ENCODE measurements at places on chromosomes 7 and 10.

DNA sequence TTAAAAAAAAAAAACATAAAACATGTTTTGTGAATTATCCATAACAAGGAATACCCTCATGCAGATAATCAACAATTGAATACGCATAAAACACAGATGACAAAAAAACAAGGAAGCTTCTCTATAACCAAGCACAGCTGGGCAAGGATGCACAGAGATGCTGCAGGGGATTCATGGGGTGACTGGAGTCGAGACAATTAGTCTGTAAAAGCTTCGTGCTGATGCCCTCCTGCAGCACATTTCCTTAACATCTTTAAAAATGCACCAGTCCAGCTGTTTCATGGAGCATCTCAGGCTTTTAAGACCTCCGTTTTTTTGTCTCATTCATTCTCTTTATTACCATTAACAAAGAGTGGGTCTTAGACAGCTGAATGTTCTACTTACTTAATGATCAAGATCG lies 794.0 kb upstream of the C7orf33 start:
- DNase-seq: no peak

DNA sequence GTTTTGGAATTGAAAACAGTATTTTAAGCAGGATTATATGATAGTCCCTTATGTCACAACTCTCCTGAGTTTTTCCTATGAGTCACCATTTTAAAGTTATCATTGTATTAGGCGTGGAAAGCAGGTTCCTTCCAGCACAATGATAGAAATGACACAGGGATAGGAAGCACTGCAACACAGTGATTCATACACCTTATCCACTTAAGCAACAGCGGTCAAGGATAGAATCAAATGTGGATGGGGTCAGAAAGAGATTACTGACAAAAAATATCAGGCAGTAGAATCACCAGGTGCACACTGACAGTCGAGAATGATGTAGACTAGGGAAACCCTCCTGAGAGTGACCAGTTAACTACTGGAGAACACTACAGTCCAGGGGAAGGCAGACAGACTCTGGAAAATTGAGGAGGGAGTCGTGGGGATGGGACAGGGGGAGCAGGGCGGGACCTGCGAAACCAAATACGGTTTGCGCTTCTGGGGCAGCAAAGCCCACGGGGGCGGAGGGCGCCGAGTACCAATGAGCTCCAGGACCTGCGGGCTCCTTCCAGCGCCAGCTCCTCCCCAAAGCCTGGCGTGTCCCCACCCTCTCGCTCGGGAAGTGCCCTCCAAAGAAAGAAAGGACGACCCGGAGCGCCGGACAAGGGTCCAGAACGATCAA lies 479 bp downstream of the PNPLA8 start:
- DNase-seq: peak; percentile 96

DNA sequence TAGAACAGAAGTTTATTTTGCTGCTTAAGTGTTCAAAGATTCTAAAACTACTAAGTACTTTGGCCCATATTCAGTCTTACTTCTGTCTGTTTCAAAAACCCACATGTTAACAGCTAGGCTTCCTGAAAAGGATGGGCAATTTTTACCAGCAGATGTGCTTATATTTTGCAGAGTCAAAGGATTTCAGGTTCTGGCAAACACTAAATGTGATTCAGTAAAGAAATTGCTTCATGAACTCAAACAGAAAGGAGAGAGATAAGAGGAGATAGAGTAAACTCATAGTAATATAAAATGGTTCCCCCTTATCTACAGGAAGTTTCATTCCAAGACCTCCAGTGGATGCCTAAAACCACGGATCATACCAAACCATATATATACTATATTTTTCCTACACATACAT lies 248.5 kb downstream of the AGMO start:
- no peak for DNase-seq

DNA sequence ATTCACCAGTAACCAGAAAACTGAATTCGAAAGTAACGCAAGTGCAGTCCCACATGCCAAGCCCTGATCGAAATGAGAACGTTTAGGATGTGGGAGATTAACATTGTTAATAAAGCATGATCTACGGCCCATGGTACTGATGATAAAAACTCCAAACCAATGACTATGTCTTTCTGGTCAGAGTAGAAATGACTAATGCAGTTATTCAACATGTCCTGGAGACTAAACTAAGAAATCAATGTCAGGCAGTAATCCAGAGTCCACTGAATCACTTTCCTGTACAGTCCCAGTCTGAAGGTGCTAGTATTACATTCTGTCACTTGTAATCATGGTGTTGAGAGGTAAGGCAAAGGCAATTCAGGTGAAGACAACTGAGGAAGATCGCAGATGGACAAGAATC lies 14.4 kb downstream of the NPSR1 start:
- no peak for DNase-seq

DNA sequence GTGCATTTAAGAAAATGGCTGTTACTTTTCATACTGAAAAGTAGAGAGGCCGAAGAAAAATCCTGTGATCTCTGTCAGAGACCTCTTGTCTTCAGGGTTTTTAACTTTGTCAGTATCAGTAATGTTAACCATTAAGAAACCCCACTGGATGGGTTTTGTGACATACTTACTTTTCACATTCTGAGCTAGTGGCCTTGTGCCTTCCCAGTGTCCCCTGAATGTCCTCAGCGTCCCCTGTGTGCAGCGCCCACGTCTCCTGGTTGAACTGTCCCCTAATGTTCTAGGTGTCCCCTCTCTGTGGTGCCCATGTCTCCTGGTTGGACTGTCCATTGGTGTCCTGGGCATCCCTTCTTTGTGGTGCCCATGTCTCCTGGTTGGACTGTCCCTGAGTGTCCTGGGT lies 9.6 kb downstream of the DYNC2I1 start:
- DNase-seq: no peak

- DNase-seq: no peak
Measured at GRCh38 chr7:46450425-46450824, 529.4 kb upstream of the IGFBP3 start.

GRCh38 chr10:120988751-120989150 lies 137.6 kb downstream of the WDR11 start:
- DNase-seq: peak; percentile 29

DNA sequence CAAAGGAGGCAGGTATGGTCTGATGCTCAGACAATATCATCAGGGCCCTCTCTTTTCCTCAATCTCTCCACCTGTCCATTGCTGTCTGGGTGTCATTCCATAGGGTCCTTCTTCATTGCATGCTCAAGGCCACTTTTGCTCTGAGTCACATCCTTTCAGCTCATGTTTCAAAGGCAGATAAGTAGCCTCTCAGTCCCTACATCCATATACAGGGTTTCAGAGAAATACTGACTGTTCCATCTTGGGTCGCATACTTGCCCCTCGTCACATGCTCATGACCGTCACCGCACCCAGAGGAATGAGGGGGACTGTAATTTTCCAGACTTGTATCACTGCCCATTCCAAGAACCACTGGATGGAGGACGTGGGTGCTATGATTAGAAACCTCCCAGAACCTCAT lies 93.4 kb downstream of the FAM107B start:
- DNase-seq: no peak

GRCh38 chr10:88004451-88004850 lies 141.0 kb downstream of the PTEN start:
- DNase-seq: no peak

- DNase-seq: no peak
Measured at GRCh38 chr10:118692872-118693271, 61.9 kb downstream of the CACUL1 start.

GRCh38 chr7:134276951-134277350 lies 39.8 kb downstream of the SLC35B4 start:
- DNase-seq: no peak

DNA sequence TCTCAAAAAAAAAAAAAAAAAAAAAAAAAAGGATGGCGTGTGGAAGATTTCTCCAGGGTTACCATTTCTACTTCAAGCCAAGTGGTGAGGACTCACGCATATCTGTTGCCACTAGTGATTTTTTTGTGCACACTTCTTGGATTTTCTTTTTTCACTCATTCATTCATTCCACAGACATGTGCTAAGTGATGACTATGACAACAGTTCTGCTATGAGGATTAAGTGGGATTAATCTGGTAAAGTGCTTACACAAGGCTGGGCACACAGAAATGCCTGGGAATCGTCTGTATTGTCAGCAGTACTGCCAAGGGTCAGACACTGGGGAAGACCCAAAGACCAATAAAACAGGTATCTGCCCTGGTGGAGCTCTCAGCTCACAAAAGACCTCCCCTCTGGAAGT lies 6.3 kb upstream of the OPN1SW start:
- no peak for DNase-seq

GRCh38 chr10:132345345-132345744 lies 13.4 kb downstream of the LRRC27 start:
- no peak for DNase-seq

GRCh38 chr7:140061607-140061930 lies 1.2 kb downstream of the PARP12 start:
- no peak for DNase-seq

DNA sequence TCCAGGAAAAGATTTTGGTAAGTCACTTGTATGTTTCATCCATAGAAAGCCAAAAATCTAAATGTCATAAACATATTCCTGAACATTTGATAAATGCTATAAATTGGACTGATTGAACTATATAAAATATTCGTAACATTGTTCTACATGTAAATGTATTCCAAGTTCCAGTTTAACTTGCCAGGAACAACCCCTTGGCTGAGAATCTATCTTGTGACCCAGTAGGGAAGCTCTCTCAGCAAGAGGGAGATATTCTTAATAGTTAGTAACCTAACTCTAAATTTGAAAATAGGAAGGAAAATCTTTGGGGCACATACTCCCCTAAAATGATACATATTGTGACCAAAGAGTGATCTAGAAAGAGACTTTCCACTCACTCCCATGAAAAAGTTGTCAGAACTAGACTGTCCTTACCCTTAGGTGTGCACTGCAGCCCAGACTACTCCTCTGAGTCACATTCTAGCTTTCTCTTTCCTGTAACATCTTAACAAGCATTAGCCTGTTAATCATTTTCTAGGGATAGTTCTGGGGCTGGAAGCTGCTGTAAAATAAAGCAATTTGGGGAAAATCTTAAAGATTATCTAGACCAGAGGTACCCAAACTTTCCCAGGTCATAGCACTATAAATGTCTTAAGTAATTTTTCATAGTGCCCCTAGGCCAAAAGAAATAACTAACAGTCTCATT lies 73.7 kb upstream of the SKAP2 start:
- DNase-seq: no peak

DNA sequence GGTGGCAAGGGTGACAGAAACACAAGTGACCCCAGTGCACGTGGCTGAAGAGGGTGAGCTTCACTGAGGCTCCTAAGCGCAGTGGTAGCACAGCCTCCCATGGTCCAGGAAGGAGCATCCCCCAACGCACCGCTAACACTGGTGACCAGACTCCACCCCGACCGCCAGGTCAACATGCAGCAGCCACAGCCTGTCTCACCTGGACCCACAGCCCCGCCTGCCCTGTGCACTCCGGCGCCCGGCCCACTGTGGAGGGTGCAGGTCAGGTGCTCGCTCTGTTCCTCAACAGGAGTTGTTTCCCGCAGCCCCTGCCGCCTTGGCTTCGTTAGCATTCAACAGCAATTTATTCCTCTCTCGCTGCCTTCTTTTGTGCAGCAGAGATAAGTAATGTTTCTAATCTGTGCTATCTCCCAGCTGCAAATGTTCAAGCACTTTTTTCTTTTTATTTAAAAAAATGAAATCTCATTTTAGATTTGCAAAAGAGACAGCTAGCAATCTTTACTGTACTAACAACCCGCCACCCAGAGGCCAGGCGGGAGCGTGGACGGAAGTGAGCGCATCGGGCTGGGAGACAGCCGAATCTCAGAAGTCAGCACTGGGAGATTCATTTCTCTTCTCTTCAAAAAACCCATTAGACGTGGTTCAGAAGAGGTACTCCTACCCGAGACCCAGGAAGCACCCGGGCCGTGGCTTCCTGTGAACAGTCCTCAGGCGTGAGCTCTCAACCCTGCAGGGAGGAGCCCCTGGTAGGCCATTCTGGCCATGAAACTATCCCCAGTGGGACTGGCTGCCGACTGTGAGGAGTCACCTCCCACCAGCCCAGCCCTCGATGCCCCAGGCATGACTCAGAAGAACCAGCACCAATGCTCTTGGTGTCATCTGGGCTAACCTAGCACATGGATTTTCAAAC lies 133.4 kb downstream of the MAD1L1 start:
- DNase-seq: no peak

- DNase-seq: no peak
Measured at GRCh38 chr7:122307228-122307621, 2.7 kb upstream of the FEZF1 start.

- DNase-seq: no peak
Measured at GRCh38 chr7:117562759-117563158, 82.9 kb downstream of the CFTR start.

DNA sequence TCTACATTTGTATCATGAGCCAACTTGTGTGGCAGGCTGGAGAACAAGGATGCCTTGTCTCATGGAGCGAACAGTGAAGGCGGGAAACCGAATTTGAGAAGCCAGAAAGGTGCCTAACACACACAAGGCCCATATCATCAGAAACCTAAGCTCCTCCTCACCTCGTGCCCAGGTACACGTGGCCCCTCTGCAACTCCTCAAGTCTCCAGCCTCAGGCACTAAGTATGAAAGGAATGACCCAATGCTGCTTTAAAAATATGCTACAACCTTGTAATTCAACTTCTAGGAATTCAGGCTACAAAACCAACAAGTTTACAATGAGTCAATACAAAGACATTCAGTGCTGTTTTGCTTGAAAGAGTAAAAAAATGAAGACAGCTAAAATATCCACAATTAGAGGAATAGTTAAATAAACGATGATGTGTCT lies 95.7 kb downstream of the CDK6 start:
- peak; percentile 92 for DNase-seq

GRCh38 chr7:20244334-20245120 lies 27.3 kb upstream of the MACC1 start:
- DNase-seq: no peak

DNA sequence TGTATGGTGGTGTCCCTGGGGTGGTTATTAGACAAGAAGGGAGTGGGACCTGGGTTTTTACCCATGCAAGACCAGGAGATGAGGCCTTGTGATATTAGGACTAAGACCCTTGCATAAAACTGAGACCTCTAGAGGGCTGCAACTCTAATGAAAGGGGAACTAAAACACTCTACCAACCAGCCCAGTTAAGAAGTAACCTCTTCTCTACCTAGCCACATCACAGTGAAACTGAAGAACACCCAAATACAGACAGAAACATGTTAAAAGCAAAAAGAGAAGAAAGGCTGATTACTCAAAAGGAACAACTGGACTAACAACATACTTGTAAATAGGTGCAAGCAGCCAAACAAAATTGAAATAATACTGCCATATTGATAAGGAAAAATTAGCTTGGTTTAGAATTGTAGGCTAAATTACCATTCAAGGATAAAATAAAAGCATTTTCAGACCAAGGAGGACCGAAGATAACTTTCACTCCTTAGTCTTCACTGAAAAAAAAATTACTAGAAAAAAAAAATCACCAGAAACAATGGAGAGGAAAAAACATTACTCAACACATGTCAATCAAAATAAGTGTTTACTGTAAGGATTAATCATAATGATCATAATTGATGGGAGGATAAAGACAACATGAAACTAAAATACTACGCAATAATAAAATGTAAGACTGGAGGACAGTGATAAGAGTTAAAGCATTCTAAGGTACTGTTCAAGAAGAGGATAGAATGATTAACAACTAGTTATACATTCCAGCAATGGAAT lies 27.6 kb downstream of the ERLIN1 start:
- no peak for DNase-seq
